ENCODE measurements at places on chromosomes 2 and 18. TPM values are rescaled to one million over a fixed set of nuclear protein-coding genes. Genes with fewer than 3 reads are reported as not detected.
A peak's percentile ranks its signal among the peaks of the same experiment; 100 is the strongest.

GRCh38 chr18:58225101-58225500, 181.1 kb downstream of the NEDD4L start:
- DNase-seq, result no peak

Gene LIMS3
- 0.42 TPM for total RNA-seq

GRCh38 chr2:218821605-218822211, 9.9 kb downstream of the PRKAG3 start:
- DNase-seq, result no peak

GRCh38 chr2:133712369-133712768, 144.1 kb upstream of the NCKAP5 start:
- DNase-seq, result no peak

GRCh38 chr2:150410809-150411208, 76.7 kb downstream of the RND3 start:
- DNase-seq, result peak; percentile 71

DNA sequence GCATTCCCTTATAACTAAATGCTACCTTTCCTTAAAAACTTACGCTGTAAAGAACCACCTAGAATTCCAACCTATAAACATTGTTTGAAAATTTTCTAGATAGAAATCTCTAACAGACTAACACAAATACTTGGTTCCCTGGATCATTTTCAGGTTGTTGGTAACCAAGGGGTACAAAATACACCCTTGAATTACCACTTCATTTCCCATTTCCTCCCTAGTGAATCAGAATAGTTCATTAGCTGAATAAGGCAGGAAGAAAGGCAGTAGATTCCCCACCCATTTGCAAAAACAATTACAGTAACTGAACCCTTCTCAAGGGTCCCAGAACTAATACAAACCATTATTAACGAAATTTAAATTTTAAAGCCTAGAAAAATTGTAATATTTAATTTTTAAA, 5.5 kb downstream of the MEX3C start:
- no peak for DNase-seq

DNA sequence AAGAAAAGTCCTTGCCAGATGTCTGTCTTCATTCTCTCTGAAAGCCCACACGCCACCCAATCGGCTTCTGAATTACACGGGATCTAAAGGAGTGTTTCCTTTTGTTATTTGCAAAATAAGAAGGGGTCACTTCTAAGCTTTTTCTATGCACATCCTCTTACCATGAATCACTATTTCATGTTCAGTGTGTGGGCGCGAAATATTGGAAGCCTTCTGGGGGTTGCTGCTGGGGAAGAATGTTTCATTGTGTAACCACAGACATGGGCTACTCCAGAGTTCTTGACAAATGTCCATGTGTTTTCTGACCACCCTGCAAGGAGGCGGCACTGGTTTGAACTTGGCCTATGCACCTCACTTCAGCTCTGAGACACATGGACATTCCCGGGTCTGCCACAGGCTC, 133.6 kb upstream of the APCDD1 start:
- no peak for DNase-seq

DNA sequence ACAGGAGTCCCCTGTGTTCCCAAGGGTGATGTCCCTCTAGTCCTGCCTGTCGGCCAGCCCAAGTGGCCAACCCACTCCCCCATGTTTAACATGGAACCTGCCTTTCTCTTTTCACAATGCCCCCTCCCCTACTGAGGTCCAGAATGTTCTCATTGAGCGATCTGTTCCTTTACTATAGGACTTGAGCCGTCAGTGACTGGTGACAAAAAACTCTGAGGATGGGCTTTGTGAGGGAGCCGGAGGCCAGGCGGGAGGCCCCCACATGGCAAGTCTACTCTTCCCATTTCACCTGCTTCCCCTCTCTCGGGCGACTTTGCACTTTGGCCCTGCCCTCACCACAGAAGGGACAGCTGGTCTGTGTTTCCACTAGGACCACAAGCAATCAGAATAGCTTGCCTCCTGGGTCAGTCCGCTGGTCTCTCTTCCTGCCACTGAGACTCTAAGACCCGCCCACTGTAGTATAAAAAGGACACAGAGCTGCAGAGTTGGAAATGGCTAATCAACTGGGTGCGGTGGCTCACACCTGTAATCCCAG, 146.5 kb upstream of the RAB12 start:
- no peak for DNase-seq

Gene HOXD13
- 20.7 TPM for total RNA-seq

- no peak for DNase-seq
Measured at GRCh38 chr2:186639939-186640338, 50.1 kb downstream of the ITGAV start.

- DNase-seq, result no peak
Measured at GRCh38 chr2:142892715-142893114, 15.3 kb downstream of the KYNU start.

DNA sequence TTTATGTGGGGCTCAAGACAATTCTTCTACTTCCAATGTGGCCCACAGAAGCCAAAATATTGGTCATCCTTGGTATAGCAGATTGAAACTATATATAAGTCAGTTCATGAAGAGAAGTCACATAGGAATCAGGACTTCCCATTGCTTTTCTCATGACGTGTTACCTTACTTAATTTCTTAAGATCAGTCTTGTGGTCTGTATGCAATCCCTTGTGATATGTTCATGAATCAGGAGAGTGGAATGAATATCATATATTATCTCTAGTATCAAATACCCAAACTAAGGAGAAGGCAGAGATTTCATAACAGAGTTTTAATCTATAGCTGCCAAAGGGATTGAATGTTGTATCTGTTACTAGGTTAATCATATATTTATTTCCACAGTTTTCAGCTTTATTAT, 1390.4 kb downstream of the SUCLG1 start:
- no peak for DNase-seq

Gene IL36A
- total RNA-seq, result not detected

Gene LIPG
- 32.6 TPM for total RNA-seq

Gene LTBP1
- total RNA-seq, result 46.4 TPM
